ENCODE measurements at places on chromosomes 11 and 22. TPM values are rescaled to one million over a fixed set of nuclear protein-coding genes. Genes with fewer than 3 reads are reported as not detected.

Gene TPBGL
- 0.15 TPM for total RNA-seq

Gene EIF3D
- 160 TPM for total RNA-seq

Gene GRIA4
- total RNA-seq, result 0.67 TPM

Gene SMARCB1
- total RNA-seq, result 77.8 TPM

Gene GCAT
- total RNA-seq, result 23.5 TPM

Gene TUB
- 1.2 TPM for total RNA-seq

Gene RAB38
- 1.6 TPM for total RNA-seq

Gene GAS2L1
- total RNA-seq, result 16.6 TPM

Gene BRSK2
- 0.52 TPM for total RNA-seq

Gene DMC1
- total RNA-seq, result 3.0 TPM

Gene USP2
- 7.9 TPM for total RNA-seq

Gene RHBDD3
- total RNA-seq, result 15.4 TPM

Gene TTLL1
- total RNA-seq, result 3.3 TPM

Gene SERPIND1
- 0.32 TPM for total RNA-seq

Gene GRAP2
- total RNA-seq, result 2.1 TPM

Gene RAB1B
- 212 TPM for total RNA-seq

Gene GPHA2
- not detected for total RNA-seq

Gene ADORA2A
- 1.5 TPM for total RNA-seq

Gene OSM
- total RNA-seq, result 0.44 TPM

Gene APOC3
- not detected for total RNA-seq

Gene MMP13
- not detected for total RNA-seq

Gene NCAM1
- 2.3 TPM for total RNA-seq

Gene DSCAML1
- total RNA-seq, result 4.3 TPM

Gene PGA3
- 0.35 TPM for total RNA-seq

Gene TMEM191C
- total RNA-seq, result 3.3 TPM

Gene PKDREJ
- total RNA-seq, result 1.1 TPM

Gene IGLL5
- 18.8 TPM for total RNA-seq

Gene KIF18A
- 4.1 TPM for total RNA-seq

Gene DEPDC7
- 7.5 TPM for total RNA-seq

Gene RELT
- 7.1 TPM for total RNA-seq

Gene CCDC188
- 0.32 TPM for total RNA-seq

Gene AGBL2
- 2.2 TPM for total RNA-seq

Gene MPZL2
- 58.8 TPM for total RNA-seq

Gene MAPK11
- 1.3 TPM for total RNA-seq
